ENCODE measurements at places on chromosomes 12 and 14. TPM values are rescaled to one million over a fixed set of nuclear protein-coding genes. Genes with fewer than 3 reads are reported as not detected.

GRCh38 chr12:6432991-6433390 lies 11.8 kb upstream of the CD27 start:
- no peak overlapping the region for H3K27ac ChIP-seq
- no peaks in the 10 kb centered on the region for H3K27me3 ChIP-seq
- peaks cover 15% of the 10 kb centered on the region for H3K4me1 ChIP-seq

- no peak for DNase-seq
- H3K4me1 ChIP-seq, result no peaks in the 10 kb centered on the region
- no peak overlapping the region for H3K27ac ChIP-seq
- H3K36me3 ChIP-seq, result no peaks in the 10 kb centered on the region
- no peaks in the 10 kb centered on the region for H3K27me3 ChIP-seq
- no peak overlapping the region for H3K4me3 ChIP-seq
Measured at GRCh38 chr14:46063872-46064271, 587.7 kb downstream of the RPL10L start.

GRCh38 chr12:114684098-114684869 lies at the start of gene TBX3:
TBX3 (minus strand) TSS chr12:114684175; CDS start chr12:114683200, 975 bp downstream.
- H3K4me1 ChIP-seq, result peaks cover 48% of the 10 kb centered on the region
- no peak within 1 kb of the TSS for H3K27ac ChIP-seq
- no peaks in the 10 kb centered on the region for H3K36me3 ChIP-seq
- peak within 1 kb of the TSS; percentile 92 for H3K4me3 ChIP-seq

DNA sequence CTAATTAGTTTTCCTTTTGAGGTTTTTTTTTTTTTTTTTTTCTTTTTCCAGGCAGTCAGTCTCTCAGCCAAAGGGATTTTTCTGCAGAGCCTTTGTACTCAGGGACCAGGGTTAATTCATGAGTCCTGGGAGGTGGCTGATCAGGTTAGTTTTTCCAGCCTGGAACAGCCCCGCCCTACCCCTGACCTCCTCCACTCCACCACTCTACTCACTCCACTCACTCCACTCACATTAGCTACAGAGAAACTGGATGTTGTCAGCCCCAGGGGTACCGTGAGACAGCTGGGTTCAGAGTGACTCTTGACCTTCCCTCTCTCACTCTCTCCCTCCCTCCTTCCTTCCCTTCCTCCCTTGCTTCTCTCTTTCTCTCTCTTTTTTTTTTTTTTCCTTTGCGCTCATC lies 161.0 kb downstream of the CRADD start:
- H3K4me1 ChIP-seq, result peaks cover 25% of the 10 kb centered on the region
- peak overlapping the region; percentile 75 for H3K27ac ChIP-seq
- no peaks in the 10 kb centered on the region for H3K27me3 ChIP-seq

DNA sequence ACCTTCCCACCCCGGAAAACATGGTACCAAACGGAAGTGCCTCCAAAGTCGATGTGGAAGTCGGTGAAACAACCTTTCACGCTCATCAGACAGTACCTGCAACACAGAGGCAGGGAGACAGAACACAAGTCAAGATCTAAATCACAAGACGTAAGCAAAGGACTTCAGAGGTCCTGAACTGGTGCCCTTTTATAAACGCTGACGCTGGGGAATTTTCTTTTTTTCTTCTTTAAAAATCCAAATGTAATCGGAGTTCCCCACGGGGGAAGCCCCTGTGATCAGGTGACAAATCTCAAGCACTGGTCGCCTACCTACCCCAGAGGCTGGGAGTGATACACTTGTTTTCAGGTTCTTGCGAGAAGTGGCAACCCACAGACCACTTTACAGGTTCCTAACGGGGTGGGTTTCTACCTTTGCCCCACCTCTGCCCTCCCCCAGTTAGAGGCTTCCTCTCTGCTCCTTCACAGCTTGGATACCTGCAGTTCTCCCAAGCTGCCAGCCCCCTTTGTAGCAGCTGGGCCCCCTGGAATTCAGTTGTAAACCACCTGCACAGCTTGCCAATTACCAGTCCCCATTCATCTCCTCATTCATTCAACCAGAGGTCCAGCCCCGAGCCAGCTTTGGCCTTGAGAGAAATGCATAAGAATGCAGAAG lies 46.2 kb downstream of the KDM2B start:
- no peaks in the 10 kb centered on the region for H3K27me3 ChIP-seq
- peak overlapping the region; percentile 68 for H3K4me3 ChIP-seq
- no peak for DNase-seq
- H3K27ac ChIP-seq, result no peak overlapping the region
- H3K4me1 ChIP-seq, result peaks cover 48% of the 10 kb centered on the region
- peaks cover 4% of the 10 kb centered on the region for H3K36me3 ChIP-seq

DNA sequence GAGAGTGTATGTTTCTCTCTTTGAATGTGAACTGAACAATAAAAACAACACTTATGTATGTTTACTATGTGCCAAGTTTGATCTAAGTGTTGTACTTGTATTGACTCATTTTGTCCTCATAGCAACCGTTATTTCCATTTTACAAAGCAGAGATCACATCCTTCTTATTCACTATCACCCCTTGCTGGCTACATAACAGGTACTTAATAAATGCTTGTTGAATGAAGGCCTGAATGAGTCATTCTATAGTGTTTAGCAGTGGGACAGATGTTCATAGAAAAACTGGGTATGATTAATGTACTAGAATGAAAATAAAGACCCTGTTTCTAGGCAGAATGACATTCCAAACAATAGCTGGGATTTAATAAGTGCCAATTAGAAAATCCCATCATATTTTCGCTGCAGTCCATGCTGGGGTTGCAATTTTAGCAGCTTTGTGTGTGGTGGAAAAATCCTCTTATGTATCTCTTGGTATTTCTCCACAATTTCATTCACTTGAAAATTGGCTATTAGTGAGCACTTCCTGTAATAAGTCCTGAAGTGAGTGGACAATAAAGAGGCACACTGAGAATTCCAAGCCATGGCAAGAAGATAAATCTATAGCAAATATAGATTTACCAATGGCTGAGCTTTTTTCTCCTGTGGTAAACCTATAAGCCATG lies 86.0 kb downstream of the FAR2 start:
- DNase-seq, result no peak
- no peaks in the 10 kb centered on the region for H3K36me3 ChIP-seq
- no peak overlapping the region for H3K4me3 ChIP-seq
- no peak overlapping the region for H3K27ac ChIP-seq

DNA sequence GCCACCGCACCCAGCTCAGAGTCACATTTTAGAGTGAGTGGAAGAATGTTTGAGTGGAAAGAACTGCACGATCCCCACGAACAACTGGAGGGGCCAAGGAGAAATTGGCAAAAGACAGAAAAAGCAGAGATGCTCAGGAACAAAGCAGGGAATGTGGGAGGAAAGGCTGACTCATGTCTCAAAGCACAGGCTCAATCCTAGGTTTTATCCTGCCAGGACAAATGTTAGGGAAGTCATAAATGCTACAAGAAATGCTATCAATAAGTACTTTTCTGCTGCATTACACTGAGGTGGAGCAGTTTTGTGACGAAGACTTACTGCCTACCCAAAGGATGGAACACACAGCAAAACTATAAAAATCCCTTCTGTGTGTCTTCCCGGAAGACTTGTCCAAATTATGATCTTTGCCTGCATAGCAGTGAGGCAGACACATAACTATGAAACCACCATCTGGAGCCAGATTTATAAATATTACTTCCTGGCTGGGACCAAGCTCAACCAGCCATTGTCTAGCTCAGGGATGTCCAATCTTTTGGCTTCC lies 26.7 kb downstream of the NIN start:
- H3K4me3 ChIP-seq, result no peak overlapping the region
- peaks cover 3% of the 10 kb centered on the region for H3K4me1 ChIP-seq
- no peak for DNase-seq
- H3K36me3 ChIP-seq, result peaks cover 11% of the 10 kb centered on the region

TMPRSS12 gene
- total RNA-seq, result not detected
